ENCODE measurements at places on chromosomes 6 and 20.

DNA sequence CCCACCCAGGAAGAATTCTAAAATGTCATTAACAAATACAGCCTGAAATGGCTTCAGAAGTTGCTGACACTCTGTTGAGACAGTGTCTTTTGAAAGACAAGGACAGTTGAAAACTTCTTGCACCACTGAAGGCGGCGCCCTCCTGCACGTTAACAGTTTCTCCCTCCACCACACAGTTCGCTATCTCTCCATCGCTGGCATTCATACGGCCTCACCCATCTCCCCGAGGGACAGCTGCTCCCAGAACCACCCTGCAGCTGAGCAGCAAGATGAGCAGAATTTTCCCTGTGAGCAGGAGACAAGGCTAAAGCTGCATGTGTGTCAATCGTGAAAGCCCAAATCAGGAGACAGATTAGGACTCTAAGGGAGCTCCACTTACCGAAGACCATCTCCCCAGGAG, 113.3 kb downstream of the LY86 start:
- H3K36me3 ChIP-seq = no peaks in the 10 kb centered on the region
- H3K27me3 ChIP-seq = no peaks in the 10 kb centered on the region
- H3K4me1 ChIP-seq = peaks cover 24% of the 10 kb centered on the region
- H3K4me3 ChIP-seq = no peak overlapping the region
- no peak for DNase-seq

GRCh38 chr20:36405255-36405654, 99.1 kb downstream of the DLGAP4 start:
- no peak overlapping the region for H3K4me3 ChIP-seq
- H3K27me3 ChIP-seq = peaks cover 35% of the 10 kb centered on the region
- H3K27ac ChIP-seq = no peak overlapping the region
- H3K36me3 ChIP-seq = no peaks in the 10 kb centered on the region
- no peak for DNase-seq

GRCh38 chr6:33640361-33640760, 19.2 kb downstream of the ITPR3 start:
- peaks cover 26% of the 10 kb centered on the region for H3K36me3 ChIP-seq
- no peak for DNase-seq
- no peak overlapping the region for H3K27ac ChIP-seq
- H3K4me1 ChIP-seq = peaks cover 18% of the 10 kb centered on the region
- H3K4me3 ChIP-seq = no peak overlapping the region

- H3K27me3 ChIP-seq = no peaks in the 10 kb centered on the region
- H3K4me1 ChIP-seq = no peaks in the 10 kb centered on the region
- no peak for DNase-seq
- peaks cover 9% of the 10 kb centered on the region for H3K36me3 ChIP-seq
- no peak overlapping the region for H3K27ac ChIP-seq
These were observed 53.9 kb downstream of the ADNP start for GRCh38 chr20:50877232-50877743.

GRCh38 chr6:85136310-85136709, 313.6 kb upstream of the NT5E start:
- no peaks in the 10 kb centered on the region for H3K36me3 ChIP-seq
- no peak for DNase-seq
- no peak overlapping the region for H3K27ac ChIP-seq
- H3K4me3 ChIP-seq = no peak overlapping the region
- H3K27me3 ChIP-seq = no peaks in the 10 kb centered on the region

Data from MCF 10A (cell line).